ENCODE measurements at places on chromosomes 11 and 22.

DNA sequence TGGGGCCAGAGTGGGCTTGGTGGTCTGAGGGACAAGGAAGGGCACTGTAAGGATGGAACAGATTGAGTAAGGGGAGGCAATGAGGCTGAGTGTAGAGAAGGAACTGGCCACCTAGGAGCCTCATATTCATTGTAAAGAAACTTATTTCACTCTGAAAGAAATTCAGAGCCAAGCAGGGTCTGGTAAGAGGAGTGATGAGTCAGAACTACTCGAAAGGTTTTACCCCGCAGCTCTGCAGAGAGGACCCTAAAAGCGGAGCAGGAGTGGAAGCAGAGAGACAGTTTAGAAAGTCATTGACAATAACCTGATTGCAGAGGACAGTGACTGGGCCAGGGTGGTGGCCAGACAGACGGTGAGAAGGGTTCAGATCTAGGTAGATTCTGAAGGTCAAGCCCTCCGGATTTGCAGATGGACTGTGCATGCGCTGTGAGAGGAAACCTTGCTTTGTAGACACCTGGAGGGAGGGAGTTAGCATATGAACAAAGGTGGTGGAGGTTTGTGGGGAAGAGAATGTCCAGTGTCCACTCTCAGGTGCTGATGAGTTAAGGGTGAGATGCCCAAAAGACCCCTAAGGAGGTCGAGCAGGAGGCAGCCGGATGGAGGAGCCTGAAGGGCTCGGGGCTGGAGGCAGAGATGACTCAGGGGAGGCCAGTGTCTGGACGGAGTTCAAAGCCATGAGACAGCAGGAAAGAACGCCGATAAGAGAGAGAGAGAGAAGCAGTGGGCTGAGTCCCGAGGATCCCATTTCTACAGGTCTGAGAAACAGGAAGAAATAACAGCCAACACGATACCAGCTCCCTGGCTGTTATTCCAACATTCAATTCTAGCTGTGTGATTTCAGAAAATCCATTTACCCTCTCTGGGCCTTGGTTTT is 546.0 kb downstream of the BRD1 start:
- DNase-seq, result no peak

DNA sequence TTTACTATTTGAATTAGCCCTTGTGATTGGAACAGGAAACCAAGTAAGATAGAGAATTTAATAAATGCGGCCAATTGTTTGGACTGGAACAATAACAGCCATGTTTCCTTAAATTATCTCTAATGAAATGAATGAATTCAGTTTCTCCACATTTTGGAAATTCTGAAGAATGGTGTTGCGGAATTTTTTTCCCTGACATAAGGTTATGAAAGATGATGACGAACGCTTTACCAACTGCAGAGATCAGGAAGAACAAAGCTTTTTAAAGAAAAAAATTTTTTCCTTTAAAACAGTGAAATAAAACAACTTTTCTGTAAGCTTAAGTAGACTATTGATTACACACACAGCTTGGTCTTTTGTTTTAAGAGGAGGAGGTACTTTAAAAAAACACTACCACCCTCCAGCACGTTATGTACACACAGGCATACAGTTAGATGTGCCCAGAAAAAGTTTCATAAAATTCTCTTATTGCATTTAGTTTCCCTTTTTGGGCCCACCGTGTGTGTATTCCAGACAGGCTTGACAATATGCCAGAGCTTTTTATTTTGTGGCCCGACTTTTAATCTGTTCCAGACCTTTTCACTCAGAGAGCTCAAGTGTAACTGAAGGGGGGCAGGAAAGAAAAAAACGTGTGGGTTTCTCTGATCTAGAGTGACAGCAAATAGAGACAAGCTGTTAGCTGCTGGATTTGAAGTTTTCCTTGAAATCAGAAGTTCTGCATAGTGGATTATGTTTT is 77.3 kb downstream of the YAP1 start:
- no peak for DNase-seq

- DNase-seq, result no peak
These were observed 108.2 kb downstream of the PAX6 start for GRCh38 chr11:31702966-31703365.

DNA sequence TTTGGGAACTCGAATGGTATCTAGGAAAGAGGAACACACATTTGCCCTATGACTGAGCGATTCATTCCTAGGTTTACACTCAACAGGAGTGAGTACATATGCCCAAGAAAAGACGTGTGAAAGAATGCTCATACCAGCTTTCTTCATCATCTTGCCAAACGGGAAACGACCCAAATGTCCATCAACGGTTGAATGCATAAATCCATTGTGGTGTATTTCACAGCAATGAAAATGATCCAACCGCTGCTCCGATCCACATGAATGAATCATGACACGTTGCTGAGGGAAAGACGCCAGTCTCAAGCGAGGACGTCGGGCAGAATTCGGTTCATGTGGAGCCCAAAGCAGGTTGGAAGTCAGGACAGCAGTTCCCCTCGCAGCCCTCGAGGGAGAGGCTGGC is 71.5 kb downstream of the CYTH4 start:
- DNase-seq, result no peak

GRCh38 chr22:28425211-28425610 is 254.4 kb downstream of the TTC28 start:
- DNase-seq, result no peak

DNA sequence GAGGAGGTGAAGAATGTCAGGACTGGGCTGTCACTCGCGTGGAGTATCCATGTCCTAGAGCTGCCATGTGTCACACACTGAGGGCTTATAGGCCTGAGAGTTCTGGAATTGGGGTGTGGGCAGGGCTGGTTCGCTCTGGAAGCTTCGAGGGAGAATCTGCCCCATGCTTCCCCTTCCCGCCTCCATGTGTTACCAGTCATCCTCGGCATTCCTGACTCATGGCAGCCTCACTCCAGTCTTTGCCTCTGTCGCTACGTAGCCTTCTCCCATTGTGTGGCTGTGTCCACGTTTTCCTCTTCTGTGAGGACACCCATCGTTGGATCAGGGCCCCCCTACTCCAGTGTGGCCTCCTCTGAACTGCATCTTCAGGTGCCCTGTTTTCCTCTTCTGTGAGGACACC is 301.2 kb downstream of the TBC1D22A start:
- DNase-seq, result no peak

- DNase-seq, result no peak
These were observed 48.7 kb downstream of the IGLL1 start for GRCh38 chr22:23531283-23531956.

DNA sequence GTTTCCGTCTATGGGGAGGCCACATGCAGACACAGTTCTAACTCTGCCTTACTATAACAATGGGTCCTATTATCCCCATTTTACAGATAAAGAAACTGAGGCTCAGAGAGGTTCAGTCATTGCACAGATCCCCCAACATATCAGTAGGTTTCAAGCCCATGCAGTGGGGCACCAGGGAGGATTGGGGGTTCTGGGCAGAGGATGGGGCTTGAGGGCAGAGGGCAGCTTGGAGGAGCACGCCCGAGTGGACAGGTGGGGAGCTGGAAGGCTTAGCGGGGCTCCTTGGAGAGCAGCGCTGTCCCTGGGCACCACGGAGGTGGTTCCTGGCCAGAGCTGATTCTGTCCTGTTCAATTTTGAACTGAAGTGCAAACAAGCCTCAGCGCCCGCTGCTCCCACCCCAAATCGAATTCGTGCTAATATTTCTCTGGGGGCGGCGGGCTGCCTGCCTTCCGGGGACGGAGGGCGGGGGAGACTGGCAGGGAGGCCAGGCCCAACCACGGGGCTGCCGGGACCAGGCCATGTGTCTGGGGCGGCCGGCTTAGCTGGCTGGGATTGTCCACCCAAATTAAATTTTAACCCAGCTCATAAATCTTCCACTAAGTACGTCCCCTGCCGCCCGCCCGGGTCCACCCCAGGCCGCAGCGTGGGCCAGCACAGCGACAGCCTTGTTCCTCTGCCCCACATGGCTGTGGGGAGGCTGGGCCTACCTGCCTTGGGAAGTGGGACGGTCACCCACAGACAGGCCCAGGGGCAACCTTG is 49.4 kb downstream of the FLRT1 start:
- no peak for DNase-seq

DNA sequence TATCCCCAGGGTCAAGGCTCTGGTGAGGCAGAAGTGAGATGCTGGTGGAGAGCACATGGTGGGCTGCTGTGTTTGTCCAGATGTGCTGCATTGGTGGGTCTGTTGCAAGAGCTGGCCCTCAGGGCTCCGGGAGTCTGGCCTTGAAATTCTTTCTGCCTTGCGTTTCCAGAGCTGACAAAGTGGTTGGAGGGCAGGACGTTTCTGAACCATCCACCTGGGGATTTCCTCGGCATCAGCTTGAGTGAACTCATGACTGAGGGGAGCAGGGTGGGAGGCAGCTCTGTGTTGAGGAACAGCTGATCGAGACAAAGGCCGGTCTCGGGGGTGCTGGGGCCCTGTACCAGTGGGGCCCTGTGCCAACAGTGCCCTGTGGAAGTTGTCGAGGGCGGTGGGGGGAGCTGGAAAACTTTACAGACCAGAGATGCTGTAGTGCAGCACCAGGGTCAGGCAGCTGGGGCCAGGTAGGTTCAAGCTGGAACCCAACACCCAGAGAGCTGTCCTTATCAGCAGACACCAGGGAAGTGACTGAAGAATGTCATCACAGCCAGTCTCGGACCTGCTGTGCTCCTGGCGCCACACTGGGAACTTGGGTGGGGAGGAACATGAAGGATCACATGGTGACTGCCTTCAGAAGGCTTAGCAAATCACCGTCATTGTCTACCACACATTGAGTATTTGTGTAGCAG is 4.9 kb downstream of the TSKU start:
- DNase-seq, result no peak

DNA sequence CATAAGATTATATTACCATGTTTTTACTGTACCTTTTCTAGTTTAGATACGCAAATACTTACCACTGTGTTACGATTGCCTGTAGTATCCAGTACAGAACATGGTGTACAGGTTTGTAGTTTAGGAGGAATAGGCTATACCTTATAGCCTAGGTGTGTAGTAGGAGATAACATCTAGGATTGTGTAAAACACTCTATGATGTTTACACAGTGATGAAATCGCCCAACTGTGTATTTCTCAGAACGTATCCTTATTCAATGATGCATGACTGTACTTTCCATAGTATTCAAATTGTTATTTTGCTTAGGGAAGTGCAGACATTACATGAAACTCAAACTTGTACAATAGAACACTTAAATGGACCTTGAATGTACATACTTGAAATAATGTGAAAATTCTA is 188.1 kb upstream of the PDGFD start:
- no peak for DNase-seq

DNA sequence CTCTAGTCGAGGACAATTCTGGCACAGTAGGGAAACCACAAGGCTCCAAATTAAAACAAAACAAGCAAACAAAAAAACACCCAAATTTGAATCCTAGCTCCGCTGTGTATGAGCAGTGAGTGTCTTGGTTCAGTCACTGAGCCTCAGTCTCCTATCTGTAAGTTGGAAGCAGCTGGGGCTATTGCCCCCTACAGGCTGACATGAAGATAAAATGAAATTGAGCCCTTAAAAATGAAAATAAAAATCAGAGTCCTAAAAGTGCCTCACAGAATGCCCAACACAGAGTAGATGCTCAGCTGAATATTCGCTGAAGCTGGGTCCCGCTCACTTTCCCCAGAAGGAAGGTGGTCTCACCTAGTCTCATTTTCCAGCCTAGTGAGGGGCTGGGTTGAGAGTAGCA is 65.2 kb downstream of the PDE2A start:
- DNase-seq, result no peak

DNA sequence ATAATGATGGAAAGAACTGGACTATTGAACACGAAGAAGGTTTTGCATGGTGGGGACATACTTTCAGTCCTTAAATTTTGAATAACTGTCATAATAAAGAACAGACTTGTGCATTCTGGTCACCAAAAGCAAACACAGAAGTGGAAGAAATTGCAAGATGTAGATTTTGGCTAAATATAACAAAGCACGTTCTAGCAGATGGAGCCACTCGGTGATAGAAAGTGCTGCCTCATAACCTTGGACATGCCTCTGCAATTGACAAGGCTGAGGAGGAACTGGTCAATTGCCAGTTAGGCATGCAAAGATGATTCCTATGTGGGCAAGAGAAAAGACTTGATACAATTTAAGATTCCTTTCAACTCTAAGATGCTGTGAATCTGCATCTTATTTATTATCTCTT is 244.1 kb upstream of the ZC3H12C start:
- DNase-seq, result no peak
